Astrocyte (in vitro differentiated cells and primary cell): ENCODE measurements at places on chromosomes 4 and X. TPM values are rescaled to one million over a fixed set of nuclear protein-coding genes. Genes with fewer than 3 reads are reported as not detected.

DNA sequence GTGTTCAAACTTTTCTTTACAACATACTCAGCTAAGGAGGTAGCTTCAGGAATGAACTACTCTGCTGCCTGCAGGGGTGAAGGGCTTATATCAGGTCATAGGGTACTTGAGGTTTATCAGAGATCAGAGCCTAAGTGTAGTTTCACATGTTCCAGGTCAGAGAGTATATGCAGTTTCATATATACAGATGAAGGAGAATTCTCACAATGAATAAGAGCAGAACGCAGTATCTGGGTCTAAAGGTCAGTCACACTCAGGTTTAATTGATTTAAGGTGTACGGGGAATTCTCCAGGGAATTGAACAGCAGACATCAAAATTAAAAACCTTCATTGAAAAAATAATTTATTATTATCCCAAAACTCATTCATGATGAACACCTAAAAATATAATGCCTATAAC, 700.6 kb downstream of the TECRL start:
- DNase-seq: no peak

RGN gene
- total RNA-seq: not detected in 2 replicates

DNA sequence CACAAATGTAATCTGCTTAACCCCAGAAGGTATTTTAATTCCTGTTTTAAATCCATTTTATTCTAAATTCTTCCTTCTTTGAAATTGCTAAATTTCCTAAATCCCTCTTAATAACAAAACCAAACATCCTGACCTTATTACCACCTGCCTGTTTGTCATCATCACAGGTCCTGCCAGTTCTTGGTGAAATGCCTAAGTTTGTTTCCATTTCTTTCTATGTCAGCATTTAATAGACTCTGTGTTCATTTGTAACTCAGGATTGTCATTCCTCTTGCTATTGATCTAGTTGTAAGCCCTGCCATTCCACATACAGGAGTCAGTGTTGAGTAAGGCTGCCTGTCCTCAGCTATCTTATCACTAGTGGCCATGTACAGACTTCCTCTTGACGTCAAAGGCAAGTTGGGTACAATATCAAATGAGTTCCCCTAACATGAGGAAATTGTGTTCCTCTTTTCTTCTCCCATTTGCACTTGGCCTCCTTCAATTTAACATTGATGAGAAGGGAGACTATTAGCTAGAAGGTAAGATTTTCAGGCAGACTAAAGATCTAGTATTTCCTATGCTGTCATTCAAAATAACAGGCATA, 440.1 kb downstream of the AFF2 start:
- peak; percentile 35 for DNase-seq

- DNase-seq: no peak
Measured at GRCh38 chr4:96626023-96626422, 786.1 kb downstream of the PDHA2 start.

- peak; percentile 90 for DNase-seq
Measured at GRCh38 chrX:110383414-110383813, 24.8 kb downstream of the RTL9 start.

DNA sequence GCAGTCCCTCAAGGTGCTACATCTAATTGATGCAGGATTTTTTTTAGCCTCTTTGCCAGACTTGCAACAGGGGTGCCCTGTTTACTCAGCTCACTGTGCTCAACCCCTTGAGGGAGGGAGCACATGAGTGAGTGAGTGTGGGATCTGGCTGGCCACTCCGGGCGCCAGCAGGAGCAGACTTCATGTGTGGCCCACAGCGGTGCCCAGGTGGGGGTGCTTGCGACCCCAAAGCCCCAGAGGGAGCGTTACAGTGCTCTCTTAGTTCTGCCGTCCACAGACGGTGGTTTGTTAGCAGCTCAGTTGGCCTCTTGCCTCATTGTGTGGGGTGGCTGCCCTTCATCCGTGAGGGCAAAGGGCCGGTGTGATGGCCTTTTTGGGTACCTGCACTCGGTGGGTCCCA, 81.6 kb upstream of the MYOZ2 start:
- DNase-seq: no peak

SYNPO2 gene
- total RNA-seq: 4.2 and 4.7 TPM in 2 replicates

DNA sequence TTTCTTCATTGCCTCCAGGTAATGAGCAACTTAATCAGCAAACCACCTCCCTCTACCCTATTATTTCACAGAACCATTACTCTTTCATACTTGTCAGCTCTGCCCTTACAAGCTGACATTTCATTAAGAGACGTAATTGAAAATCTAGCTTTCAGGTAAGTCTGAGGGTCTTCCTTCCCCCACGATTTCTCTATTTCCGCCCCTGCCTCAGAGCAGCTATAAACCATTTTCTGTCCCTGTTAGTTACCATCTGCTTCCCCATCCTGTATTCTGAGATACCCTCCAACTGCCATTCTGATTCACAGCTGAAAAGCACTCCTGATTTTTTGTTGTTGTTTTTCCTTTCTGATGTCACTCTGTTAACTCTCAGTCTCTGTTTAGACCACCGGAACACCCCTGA, 37.1 kb downstream of the SH3RF1 start:
- no peak for DNase-seq

MTNR1A gene
- total RNA-seq: 0.22 and 0.34 TPM in 2 replicates

GABRE gene
- total RNA-seq: 1.3 and 1.8 TPM in 2 replicates

- peak; percentile 66 for DNase-seq
Measured at GRCh38 chrX:103918571-103919269, 43.7 kb upstream of the TMSB15B start.

ARHGAP6 gene
- total RNA-seq: 0.22 and 0.30 TPM in 2 replicates

ERAS gene
- 0.24 TPM in 1 of 2 replicates, not detected in the other for total RNA-seq

BGN gene
- total RNA-seq: 50.0 and 87.7 TPM in 2 replicates

DNA sequence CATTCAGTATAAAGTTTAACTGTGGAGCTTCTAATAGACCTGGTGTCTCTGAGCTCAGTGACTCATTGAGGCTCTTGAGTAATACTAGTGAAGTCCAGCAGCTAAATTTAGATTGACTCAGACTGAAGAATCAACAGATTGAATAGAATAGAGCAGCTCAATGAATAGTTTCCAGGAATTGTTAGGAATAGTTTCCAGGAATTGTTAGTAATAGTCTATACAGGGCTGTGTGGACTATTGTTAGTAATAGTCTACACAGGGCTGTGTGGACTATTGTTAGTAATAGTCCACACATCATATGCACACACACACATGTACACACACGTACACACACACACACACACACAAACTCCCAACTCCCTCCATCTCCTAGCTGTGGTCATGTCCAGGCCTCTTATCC, 3.0 kb downstream of the GIMD1 start:
- peak; percentile 95 for DNase-seq

GRCh38 chr4:2423695-2424094, 4.9 kb downstream of the CFAP99 start:
- no peak for DNase-seq

DNA sequence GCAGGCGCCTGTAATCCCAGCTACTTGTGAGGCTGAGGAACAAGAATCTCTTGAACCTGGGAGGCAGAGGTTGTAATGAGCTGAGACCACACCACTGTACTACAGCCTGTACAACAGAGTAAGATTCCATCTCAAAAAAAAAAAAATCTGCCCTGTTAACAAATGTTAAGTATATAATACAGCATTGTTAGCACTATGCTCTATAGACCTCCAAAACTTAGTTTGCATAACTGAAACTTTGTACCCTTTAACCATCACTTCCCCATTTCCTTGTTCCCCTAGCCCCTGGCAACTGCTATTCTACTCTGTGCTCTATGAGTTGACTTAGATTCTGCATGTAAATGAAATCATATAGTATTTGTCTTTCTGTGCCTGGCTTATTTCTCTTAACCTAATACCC, 76.7 kb downstream of the TAB3 start:
- DNase-seq: no peak

DNA sequence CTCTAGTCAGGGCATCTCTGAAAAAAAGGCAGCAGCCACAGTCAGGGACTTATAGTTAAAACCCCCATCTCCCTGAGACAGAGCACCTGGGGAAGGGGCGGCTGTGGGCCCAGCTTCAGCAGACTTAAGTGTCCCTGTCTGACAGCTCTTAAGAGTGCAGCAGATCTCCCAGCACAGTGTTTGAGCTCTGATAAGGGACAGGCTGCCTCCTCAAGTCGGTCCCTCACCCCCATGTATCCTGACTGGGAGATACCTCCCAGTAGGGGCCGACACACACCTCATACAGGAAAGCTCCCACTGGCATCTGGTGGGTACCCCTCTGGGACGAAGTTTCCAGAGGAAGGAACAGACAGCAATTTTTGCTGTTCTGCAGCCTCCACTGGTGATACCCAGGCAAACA, 129.0 kb downstream of the ANXA5 start:
- no peak for DNase-seq

DNA sequence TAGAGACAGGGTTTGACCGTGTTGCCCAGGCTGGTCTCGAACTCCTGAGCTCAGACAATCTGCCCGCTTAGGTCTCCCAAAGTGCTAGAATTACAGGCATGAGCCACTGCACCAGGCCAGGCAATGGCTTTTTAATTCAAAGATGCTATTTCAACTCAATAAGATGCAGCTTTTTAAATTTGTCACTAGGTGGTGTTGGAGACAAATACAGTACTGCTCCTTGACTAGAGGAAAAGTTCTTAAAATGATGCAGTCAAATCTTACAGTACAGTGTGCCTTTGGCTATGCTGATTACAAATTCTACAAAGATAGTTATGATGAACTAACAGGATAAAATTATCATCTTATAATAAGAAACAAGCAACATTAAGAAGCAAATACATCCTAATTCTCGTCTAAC, 441.1 kb downstream of the KCNIP4 start:
- DNase-seq: no peak

P2RY8 gene
- total RNA-seq: not detected in 2 replicates

DNA sequence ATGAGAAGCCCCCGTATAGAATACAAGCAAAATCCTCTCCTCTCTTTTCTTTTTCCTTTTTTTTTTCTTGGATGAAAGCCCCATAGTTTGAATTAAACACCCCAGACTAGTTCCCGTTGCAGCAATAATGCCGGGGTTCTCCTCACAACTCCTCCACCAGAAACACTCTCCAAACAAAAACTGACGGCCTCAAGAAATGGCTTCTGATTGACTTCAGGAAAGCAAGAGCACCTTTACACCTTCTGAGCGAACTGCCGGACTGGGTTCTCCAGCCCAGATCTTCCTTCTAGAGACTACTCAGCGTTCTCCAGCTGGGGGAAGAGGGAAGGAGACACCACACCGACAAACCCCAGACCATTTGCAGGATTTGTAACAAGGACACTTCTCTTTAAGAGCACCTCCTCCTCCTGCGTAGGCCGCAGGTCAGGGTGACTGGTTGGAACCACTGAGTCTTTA, 4.0 kb downstream of the HAND2 start:
- DNase-seq: no peak

DNA sequence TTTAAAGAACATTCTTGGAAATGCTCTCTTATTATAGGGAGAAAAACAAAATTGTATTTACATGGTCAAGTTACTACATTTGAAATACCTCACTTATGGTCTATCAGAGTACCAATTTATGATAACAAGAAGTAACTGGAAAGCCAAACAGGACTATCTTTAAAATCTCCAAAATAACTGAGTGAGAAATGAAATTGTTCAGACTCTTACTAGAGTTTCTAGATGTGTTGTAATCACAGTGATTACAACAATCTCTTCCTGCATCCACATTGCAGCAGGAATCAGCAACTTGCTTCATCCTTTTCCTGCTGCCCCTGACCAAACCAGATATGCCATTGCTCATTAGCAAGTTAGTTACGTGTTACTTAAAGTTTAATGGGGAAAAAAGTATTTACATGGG, 245.2 kb upstream of the SMIM31 start:
- no peak for DNase-seq
